Naive thymus-derived CD8-positive, alpha-beta T cell (primary cell): ENCODE measurements at places on chromosomes 2 and 18.
A peak's percentile ranks its signal among the peaks of the same experiment; 100 is the strongest.

GRCh38 chr2:133710613-133711012 is 142.3 kb upstream of the NCKAP5 start:
- DNase-seq: no peak

GRCh38 chr2:189581354-189582139 is 961 bp upstream of the SLC40A1 start:
- DNase-seq: peak; percentile 34

- no peak for DNase-seq
Observed at GRCh38 chr2:9991221-9991620, 39.7 kb downstream of the GRHL1 start.

DNA sequence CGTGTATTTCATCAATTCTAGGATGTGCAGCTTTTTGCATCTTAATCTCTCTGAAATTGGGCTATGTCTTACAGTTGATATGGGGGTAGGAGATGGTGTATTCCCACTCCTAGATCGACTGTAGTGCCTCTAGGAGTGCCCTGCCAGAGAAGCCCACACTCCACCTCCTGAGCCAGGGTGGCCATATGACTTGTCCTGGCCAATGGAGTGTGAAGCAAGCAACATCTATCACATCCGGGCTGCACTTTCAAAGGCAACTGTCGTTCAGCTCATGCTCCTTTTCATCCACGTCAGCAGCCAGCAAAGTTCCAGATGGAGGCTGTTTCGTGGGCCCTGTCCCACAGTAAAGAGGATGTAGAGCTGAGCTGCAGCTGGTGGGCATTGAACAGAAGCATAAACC is 149.4 kb upstream of the SLC1A4 start:
- peak; percentile 42 for DNase-seq

DNA sequence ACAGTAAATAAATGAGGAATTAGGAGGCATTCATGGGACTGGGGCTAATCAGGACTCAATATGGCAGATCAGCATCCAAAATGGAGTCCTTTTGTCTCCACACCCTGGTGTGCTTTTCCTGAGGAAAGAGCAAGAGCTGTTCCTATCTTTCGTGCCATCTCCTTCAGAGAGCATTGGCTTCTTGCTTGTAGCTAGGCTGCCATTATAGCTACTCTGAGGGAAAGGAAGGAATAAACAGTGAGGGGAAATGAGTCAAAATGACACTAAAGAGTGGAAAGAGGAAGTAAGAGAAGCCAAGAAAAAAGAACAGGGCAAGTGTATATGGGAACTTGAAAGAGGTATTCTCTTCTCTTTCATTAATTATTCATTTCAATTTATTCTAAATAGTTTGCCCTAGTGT is 8.4 kb upstream of the NMI start:
- no peak for DNase-seq

DNA sequence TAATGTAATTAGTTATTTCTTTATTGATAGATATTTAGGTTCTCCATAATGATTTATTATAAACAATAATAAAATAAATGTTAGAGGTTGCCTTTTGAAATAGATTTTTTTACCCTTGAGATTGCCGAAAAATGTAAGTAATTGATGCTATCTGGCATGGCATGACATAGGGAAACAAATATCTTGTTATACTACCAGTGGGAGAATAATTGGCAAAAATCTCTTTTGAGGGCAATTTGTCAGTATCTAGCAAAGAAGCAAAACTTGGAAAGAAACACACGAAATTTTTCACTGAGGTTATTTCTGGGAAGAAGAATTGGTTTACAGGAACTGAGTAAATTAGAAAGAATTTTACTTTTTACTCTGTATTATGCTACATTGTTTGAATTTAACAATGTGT is 547.2 kb upstream of the SETBP1 start:
- no peak for DNase-seq

- no peak for DNase-seq
Observed at GRCh38 chr2:127508631-127509034, 17.7 kb downstream of the IWS1 start.

DNA sequence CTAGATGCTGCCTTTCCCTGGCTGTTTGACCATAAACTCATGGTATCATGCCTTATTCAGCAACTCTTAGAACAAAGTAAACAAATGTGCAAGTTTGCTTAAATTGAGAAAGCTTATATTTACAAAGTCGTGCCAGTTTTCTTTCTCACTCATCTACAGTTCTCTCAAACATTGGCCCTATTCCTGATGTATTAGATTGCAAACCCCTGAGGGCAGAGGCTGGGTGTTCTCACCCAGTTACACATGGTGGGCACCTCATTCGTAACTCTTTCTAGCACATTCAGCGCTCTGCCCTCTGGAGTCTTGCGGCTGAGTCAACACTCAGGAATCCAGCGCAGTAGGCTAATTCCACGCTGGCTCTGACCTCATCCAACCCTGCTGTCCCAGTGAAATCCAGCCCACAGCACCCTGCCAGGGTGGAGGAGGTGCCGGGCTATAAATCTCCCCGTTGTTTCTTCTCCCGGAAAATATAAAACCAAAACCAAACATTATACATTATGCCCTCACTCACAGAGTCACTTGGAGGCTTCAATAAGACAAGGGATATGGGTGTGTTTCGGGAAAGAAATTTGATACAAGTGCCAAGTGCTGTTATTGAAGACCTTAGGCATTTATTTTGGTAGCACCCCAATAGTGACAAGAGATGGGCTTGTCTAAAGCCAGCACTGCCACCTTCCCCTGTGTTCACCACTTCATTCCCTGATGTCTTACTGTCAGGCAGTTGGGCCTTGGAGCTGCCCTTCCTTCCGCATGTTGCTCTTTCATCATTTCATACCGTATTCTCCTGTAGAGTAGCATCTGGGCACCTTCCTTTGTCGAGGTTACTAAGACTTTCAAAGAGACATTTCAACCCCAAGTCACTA is 287.4 kb downstream of the PRKCE start:
- DNase-seq: no peak

GRCh38 chr2:153169609-153170008 is 309.0 kb downstream of the RPRM start:
- no peak for DNase-seq

DNA sequence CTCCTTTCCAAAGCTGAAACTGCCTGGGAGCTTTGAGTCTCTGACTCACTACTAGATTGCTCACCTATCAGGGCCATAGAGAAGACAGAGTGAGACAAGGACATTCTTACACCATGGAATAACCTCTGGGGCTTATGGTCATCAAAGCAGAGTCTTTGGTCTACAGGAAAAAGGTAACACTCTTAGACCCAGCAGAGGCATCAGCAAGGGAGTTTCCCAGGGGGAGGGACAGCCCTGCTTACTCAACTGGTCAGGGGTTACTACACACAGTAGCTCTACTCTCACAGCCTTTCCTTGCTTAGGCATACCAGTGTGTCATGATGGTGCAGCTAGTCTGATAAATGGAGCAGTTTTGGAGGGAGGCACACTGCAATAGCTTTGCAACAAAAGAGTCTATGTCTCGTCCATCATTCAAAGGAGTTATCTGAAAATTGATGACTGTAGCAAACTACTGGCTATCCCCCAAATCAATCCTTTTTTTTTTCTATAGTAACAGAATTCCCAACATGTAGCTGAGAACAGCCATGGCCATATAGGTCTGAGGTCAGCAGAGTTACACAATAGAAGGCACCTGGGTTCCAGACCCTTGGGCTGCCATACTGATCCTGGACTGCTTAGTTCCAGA is 22.4 kb upstream of the CD28 start:
- no peak for DNase-seq

GRCh38 chr2:16717477-16717876 is 51.8 kb upstream of the CYRIA start:
- no peak for DNase-seq

- no peak for DNase-seq
Observed at GRCh38 chr2:234851451-234851850, 100.4 kb upstream of the SH3BP4 start.

DNA sequence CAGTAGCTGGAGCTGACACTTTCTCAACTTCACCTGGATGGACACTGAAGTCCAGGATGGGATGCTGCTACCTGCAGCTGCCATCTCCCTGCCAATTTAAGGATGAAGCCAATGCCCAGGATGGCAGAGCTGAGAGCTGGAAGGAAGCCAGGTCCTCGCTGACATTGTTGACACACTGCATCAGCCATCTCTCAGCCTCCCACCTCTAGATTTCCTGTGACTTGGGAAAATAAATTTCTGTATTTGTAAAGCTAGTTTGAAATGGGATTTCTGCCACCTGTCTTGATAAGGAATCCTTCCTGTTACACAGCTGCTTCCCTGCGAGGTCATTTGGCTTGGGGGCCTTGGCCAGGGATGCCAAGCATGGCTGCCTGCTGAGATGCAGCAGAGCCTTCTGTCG is 43.5 kb downstream of the KCTD1 start:
- no peak for DNase-seq

- no peak for DNase-seq
Observed at GRCh38 chr18:51617167-51617566, 419.7 kb upstream of the MEX3C start.

DNA sequence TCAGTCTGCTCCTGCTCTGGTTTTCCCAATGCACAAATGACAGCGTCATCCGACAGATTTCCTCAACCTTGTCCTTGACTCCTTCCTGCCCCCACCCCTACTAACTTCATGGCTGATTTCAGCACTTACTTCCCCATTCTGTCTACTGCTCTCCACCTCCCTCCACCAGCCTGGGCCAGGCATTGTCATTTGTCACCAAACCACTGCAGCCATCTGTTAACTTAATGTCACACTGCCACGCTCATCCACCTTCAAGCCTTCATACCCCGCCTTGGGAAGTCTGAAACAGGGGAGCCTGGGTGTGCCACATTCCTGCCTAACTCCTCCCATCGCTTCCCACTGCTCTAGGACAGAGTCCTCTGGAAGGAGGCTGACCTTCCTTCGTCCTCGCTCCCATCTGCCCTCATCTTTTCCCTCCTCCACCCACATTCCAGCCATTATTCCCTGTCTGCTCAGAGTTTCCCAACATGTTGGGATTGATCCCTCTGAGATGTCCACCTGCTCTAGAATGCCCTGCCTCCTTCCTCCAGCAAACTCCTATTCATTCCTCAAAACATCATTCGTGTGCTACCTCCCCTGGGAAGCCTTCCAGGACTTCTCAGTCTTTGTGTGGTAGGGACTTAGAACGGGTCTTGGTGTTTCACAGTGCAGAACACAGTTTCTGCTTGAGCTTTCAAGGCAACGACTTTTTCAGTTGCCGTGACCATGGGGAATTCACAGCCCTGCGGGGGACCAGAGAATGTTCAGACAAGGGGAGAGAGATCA is 42.2 kb upstream of the SMAD7 start:
- no peak for DNase-seq

DNA sequence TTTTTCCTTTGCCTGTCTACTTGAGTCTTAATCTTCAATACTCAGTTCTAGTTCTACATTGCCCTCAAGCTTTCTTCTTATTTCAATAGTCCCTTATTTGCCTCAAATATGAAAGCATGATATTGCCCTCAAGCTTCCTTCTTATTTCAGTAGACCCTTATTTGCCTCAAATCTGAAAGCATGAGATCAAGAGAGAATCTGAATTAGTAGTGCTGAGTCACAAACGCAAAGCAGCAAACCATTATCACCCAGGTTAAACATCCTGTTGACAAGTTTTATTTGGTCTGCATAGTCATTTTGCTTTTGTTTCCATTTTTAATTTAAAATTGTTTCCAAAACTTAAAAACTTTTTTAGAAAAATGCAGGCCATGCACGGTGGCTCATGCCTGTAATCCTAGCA is 583.3 kb upstream of the FSHR start:
- DNase-seq: no peak

DNA sequence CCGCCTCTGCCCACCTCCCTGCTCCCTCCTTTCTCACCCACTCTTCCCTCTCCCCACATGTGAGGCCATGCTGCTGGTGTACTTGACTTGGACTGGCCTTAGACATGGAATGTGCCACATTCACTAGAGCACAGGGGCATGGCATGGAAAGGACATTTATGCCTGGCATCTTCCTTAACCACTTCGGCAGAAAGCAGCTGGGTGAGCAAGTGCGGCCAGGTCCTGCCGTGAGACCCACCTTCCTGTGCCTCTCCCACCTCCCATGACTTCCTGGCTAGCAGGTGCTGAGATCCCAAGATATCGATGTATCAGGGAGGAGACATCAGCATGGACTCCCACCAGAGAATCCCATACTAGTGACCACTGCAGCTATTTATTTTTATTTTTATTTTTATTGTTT is 13.0 kb downstream of the GPR55 start:
- no peak for DNase-seq

DNA sequence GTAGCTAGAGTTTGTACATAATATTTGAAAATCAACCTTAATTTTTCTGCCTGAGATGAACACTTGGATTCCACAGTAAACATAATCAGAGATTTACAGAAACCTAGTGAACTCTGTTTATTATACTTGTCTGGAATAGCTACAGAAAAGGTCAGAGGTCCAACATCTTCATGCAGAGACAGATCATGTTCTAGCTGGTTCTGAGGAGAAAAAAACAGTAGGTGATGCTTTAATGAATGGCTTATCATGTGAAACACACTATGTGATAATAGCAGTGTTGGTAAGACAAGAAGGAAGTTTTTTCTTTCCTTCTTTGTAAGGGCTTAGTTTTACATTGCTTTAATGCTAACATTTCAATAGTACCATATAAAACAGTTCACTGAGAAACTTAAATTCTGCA is 846.4 kb upstream of the ZEB2 start:
- no peak for DNase-seq

- no peak for DNase-seq
Observed at GRCh38 chr2:63650756-63651155, 62.0 kb downstream of the MDH1 start.

- DNase-seq: no peak
Observed at GRCh38 chr2:134261398-134262131, 7.7 kb downstream of the MGAT5 start.

- DNase-seq: no peak
Observed at GRCh38 chr2:121018136-121019061, 266.6 kb downstream of the TFCP2L1 start.

DNA sequence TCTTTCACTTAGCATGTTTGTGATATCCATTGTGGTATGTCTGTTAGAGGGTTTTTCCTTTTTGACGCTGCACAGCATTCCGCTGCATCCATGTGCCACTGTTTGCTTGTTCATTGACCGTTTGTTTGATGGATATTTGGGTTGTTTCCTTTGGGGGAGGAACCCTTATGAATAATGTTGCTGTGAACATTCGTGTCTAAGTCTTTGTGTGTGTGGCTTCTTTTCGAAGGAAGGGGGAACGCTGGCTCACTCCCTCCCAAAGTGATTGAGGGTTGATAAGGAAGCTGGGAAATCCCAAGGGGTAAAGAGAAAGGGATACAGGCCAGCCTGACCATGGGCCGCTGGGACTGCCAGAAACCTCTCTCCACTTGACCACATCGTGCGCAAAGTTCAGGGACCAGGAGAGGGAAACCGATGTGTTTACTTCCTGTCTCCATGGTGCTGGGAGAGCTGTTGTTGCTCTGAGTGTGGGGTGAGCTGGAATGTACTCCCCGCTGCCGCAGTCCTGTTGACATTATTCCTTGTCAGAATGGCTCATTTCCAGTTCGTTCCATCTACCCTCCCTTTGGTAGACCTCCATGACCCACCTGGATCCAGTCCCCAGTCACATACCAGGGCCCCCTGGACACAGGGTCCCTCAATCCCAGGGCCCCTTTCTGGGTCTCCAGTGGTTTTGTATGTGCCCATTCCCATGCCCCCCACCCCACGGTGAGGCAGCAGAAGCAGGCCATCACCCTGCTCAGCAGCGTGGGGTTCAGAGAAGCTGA is 39.6 kb downstream of the HS1BP3 start:
- no peak for DNase-seq
